ENCODE measurements at places on chromosomes 6 and 20.

DNA sequence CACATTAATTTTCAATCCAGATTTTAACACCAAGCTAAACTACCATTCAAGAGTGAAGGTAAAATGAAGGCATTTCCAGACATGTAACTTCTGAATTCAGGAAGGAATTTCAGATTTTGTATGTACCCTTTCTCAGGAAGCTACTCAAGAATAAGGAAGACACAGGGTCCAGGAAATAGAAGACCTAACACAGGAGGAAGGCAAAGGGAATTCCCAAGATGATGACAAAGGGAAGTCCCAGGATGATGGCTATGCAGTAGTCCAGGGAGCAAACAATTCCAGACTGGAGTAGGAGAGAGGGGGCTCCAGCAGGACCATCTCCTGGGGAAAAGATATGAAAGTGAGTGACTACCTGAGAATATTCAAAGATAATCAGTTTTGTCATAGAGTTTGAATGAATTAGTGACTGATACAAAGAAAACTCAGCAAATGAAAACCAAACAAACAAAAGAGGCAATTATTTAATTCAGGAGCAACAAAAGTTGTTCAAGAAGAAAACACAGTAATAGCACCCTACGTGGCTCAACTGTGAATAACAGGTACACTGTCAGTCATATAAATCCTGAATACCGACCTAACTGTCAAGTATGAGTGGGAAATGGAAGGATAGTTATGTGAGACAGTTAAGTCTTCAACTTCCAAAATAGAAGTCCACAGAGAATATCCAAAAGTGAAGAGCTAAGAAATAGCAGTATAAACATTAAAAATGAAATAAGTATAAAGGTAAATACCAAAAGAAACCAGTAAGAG is 4.0 kb downstream of the RNF24 start:
- no peak for DNase-seq

- no peak for DNase-seq
Observed at GRCh38 chr6:138999949-139000725, 12.1 kb upstream of the REPS1 start.

GRCh38 chr6:35782424-35782823 is 1.6 kb downstream of the CLPSL1 start:
- DNase-seq: no peak

DNA sequence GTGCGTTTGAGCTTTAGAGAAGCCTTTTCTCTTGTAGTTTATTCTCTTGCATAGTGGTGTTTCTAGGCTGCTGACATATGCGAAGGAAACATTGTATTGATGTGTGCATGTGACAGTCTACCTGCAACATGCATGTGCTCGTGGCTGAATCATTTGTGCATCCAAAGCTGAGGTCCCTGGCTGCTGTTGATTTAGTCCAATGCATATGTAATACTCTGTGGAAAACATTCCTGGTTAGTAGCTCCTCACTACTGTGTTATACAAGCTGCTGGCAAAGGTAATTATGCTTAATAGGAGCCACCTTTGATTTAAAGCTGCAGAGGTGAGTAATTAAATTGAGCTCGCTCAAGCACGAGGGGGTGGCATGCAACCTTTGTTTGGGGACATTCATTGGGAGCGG is 24.5 kb downstream of the TSHZ2 start:
- no peak for DNase-seq

DNA sequence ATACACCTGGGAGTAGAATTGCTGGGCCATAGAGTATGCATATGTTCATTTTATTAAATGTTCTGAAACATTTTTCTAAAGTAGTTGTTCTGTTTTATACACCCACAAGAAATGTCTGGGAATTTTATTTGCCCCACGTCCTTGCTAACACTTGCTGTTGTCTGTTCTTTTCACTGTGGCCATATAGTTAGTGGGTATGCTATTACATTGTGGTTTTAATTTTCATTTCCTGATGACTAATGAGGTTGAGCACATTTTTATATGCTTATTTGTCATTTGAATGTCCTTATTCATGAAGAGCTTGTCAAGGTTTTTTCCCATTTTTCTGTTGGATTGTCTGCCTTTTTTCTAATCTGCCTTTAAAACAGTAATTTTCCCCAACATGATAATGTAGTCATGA is 41.5 kb upstream of the TGM3 start:
- DNase-seq: no peak

DNA sequence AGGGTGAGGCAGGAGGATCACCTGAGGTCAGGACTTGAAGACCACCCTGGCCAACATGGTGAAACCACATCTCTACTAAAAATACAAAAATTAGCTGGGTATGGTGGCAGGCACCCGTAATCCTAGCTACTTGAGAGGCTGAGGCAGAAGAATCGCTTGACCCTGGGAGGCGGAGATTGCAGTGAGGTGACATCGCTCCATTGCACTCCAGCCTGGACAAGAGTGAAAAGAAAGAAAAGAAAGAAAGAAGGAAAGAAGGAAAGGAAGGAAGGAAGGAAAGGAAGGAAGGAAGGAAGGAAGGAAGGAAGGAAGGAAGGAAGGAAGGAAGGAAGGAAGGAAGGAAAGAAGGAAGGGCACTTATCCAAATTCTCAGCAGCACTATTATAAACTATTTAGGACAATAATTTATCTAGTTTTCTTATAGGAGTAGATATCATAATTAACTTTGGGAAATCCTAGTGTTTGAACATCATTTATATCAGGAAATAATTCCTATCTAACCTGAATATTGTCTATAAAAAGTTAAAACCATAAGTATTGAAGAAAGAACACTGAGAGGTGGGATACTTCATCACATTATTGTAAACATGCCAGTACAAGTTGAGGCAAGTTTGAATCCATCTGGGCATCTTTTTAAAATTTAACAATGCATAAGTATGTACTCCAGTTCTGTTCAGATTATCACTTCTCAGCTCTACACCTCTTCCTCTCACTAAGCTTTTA is 305.5 kb downstream of the SLC35F1 start:
- DNase-seq: no peak

- DNase-seq: no peak
Observed at GRCh38 chr6:127332383-127332961, 10.9 kb downstream of the ECHDC1 start.

DNA sequence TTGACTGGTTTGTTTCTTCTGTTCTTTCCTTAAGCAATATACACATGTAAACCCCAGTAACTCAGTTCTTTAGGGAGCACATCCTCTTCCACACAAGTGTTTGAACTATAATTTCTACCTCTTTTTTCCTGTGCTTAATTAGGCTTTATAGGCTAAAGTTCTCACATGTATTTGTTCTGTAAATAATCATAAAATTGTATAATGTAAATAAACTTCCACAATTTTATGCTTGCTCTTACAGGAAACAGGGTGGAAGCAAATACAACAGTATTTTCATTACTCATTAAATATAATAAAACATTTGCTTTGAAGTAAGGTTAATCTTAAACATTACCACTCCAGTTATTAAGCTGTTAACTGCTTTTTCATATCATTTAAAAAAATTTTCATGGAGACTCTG is 26.9 kb downstream of the GPRC6A start:
- DNase-seq: no peak

GRCh38 chr20:39878320-39878719 is 810.7 kb downstream of the MAFB start:
- no peak for DNase-seq

- DNase-seq: no peak
Observed at GRCh38 chr6:108578166-108578565, 17.4 kb downstream of the FOXO3 start.

DNA sequence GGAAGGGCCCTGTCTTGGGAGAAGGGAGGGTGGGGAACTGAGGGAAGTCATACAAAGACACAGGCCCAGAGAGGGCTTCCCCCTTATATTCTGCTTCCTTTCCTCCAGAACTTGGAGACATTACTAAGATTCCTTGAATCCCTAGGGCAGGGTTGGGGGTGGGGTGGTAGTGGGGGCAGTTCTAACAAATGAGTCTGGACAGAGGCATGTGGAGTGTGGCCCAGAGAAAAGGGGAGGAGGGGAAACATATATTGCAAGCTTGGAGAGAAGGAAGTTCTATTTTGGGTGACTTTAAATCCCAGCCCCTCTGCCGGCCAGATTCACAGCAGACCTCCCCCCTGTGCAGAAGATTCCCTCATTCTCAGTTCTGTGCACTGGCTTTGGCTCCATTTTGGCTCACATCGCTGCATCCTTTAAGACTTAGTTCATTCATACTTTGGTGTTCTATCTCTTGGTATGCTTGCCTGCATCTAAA is 43.7 kb downstream of the DAAM2 start:
- no peak for DNase-seq

DNA sequence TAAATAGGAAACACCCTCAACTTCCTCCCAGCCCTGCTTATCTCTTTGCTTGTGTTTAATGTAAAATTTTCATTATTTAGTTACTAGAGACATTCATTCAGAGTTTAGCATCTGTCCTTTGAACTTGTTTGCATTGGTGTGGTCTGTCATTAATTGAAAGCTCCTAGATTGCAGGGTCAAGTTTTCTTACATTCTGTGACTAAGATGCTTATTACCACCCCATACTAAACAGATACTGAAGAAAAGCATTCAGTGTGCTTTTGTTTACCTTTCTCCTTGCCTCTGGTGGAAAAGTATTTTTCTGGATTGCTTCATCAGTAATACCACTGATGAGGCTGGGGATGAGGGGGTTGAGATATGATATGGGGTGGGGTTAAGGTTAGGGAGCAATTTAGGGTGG is 199.0 kb downstream of the SAMD5 start:
- no peak for DNase-seq

- no peak for DNase-seq
Observed at GRCh38 chr6:132785936-132786335, 12.5 kb downstream of the SLC18B1 start.

DNA sequence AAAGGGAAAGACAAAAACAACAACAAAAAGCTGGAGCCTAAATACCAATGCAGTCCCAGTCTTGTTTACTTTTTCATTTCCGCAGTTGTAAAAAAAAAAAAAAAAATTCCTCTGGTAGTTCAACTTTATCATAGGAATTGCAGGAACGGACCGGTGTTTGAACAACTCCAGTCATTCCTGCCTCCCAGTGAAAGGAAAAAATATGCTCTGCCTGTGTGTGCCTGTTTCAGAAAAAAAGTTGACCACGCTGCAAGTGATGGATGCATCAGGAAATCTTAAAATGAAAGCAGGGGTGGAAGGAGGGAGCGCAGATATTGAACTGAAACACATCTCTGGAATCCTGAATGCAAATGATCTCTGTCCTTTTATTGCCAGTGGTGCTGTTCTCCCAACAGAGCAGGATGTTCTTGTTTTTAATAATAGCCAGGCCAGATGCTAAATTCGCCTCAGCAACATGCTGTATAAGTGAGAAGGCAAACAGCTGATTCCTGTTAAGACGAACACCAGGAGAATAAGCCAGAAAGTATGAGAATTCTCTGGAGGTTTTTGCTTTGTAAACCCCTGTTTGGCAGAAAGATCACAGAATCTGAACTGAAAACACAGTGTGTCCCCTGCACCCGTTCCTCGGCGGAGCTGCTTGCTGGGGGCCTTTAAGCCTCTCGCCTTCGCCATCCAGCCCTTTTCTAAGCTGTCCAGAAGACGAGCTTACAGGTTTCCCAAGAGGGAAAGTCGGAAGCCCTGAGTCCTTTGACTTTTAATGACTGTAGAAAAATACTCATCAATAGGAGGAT is 178.4 kb upstream of the SUPT3H start:
- peak; percentile 53 for DNase-seq

- DNase-seq: no peak
Observed at GRCh38 chr6:54846243-54846856, at the start of gene FAM83B. FAM83B (plus strand) TSS chr6:54846771; CDS start chr6:54870247, 23,476 bp downstream.

DNA sequence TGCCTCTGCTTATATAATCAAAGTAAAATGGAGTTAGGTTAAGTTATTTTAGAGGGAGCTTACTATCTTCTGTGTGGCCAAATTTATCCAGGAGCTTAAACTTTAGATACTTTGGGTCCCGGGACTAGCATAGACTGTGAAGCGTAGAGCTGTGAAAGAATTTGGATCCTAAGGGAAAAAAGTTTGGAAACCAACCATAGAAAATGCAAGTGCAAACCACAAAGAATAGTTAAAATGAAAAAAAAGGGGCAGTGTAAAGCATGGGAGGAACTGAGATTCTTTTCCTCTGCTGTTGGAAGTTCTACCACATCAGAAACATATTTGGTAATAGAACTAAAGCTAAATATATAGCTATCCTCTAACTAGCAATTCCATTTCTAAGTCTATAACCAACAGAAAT is 232.2 kb upstream of the FLRT3 start:
- DNase-seq: no peak

GRCh38 chr6:47042275-47042791 is at the start of gene ADGRF1:
ADGRF1 (minus strand) TSS chr6:47042332; CDS start chr6:47029061, 13,271 bp downstream.
- DNase-seq: no peak

DNA sequence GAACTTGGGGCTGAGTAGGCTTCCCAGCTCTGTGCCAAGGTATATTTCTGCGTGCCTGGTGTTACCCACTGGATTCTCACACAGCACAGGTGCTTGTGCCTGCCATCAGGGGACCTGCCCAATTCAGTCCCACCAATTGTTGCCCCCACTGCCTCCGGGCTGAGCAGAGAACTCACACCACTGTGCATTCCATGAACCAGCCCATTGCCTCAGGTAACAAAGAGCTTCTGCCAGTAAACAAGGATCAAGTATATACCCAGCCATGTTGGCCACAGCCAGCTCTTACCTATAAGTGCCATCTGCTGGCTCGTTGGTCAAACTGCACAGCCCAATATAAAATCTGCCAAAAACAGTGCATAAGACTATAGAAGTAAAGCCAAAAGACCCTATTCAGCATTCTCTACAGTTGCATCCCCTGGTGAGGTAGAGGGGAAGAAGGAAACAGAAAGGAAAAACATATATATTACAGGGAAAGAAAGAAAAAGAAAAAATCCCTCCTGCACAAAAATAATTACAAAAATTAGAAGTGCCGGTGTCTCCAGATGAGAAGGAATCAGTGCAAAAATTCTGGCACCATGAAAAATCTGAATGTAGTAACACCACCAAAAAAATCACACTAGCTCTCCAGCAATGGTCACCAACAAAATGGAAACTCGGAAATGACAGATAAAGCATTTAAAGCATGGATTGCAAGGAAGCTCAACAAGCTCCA is 241.4 kb downstream of the IBTK start:
- peak; percentile 36 for DNase-seq

DNA sequence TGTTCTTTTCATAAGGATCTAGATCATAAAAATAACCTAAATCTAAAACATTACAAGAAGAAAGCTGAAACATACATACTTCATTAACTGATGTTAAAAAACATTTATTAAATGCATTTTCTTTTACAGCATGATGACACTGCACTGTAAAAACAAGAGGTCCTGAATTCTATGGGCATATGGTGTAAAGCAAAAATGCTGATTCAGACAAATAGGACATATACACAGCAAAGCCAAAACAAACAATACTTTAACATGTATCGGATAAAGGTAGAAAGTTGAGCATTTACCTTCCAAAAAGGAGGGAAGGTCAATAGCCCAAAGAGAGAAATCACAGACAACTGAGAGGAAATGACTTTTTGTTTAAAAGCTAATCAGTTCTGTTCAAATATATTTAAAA is 221.5 kb downstream of the RNGTT start:
- DNase-seq: no peak

GRCh38 chr6:118705544-118706491 is 54.4 kb upstream of the CEP85L start:
- DNase-seq: no peak

DNA sequence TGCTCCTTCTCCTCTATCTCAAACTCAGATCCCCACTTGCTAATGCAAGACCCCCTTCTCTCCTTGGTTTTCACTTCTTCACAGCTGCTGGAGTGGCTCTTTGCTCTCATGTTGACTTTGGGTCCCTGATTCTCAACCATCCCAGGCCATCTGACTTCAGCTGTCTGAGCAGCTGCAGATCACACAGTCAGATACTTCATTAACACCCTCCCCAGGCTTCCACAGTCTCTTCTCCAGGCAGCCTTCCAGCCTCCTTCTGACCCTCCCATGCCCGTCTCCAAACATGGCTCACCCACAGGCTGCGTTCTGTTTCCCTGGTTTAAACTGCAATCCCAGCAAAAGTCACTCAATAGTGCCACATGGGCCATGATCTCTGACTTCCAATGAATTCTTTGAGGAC is 65.4 kb downstream of the HIVEP2 start:
- no peak for DNase-seq

Data from H4 (cell line).